ENCODE measurements at places on chromosomes 13 and 19.

DNA sequence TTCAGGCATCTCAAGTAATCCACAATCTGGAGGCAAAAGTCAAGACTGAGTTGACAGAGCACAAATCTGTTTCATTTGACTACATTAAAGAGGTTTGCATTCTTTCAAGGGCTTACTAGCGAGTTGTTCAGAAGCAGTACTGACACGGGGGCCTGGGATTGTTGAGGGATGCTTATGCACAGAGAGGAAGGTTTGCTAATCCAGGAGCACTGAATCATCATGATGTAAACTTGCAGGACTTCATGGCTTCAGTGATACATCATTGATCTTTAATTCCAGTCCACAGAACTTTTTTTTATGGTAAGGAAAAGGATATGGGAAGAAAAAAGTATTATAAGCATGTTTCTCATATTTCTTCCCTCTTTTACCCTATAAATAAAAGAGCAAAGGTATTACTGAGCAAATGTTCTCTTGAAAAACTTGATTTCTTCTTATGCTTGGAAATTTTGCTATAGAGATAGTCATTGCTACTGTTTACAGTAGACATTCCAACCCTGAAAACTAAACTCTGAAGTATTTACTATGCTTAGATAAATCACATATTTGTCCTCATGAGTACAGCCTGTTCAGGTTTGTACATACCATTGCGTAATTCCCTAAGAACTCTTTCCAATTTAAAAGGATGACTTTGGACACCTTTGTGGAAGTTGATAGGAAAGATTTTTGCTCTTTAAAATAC lies 65.8 kb upstream of the KPNA3 start:
- DNase-seq, result no peak

DNA sequence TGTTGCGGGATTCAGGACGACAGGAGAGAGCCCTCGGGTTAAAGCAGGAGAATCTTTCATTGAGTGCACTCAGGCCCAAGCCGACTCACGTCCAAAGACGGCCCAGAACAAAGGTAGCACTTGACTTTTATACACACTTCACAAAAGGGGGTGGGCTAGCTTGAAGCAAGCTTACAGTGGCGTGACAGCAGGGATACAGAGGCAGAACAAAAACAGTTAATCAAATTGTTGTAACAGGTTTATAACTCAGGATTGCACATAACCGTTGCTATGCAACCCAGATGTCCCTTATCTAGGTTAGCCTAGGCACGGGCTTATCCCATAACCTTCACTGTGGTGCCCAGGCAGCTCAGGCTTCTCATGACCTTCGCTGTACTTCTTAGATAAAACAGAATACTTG lies 2.0 kb downstream of the MED25 start:
- DNase-seq, result no peak

- no peak for DNase-seq
Measured at GRCh38 chr13:101242720-101243119, 173.6 kb downstream of the NALCN start.

GRCh38 chr19:6693056-6693471 lies 23.1 kb upstream of the TNFSF14 start:
- DNase-seq, result no peak
